Right cardiac atrium (tissue), 5 donors: ENCODE measurements at places on chromosomes 2 and 18. TPM values are rescaled to one million over a fixed set of nuclear protein-coding genes. Genes with fewer than 3 reads are reported as not detected.
A peak's percentile ranks its signal among the peaks of the same experiment; 100 is the strongest.

- DNase-seq = no peak
Observed at GRCh38 chr2:197238043-197238365, 72.6 kb downstream of the ANKRD44 start.

DNA sequence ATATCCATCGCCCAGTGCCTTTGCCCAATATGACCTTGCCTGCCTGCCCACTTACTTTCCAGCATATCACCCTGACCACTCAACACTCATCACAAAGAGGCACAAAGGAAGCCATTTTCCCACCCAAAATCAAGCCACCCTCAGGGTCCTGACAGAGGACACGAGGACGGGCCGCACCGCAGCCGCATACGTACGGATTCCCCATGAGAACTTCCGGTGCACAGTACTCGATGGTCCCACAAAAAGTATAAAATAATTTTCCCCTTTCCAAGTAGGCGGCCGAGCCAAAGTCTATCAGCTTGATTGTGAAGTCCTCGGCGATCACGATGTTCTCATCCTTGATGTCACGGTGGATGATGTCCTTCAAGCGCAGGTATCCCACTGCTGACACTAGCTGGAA is 10.0 kb upstream of the MTERF4 start:
- no peak for DNase-seq

DNA sequence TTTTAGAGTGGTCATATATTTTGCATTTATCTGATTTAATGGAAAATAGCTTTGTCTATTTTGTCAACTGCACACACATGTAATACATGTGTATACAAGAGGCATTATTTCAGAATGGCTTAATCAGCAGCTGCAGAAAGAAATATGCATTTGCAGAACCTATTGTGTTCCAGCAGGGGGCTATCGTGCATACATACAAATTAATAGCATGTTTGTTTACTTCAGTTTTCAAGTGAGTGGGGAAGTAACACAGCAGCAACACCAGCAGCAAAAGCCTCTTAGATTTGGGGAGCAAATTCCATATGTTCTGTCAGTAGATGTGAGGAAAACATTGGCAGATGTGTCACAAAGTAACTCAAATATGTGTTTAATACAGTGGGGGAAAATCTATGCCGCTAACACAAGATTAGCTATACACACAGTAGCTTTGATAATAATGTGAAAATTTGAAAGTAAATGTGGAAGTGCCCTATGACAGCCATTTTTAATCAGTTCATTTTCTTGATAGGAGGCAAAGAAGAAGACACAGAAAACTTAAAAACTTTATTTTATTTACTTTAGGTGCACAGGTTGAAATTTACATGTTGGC is 218.1 kb downstream of the WDR7 start:
- no peak for DNase-seq

DNA sequence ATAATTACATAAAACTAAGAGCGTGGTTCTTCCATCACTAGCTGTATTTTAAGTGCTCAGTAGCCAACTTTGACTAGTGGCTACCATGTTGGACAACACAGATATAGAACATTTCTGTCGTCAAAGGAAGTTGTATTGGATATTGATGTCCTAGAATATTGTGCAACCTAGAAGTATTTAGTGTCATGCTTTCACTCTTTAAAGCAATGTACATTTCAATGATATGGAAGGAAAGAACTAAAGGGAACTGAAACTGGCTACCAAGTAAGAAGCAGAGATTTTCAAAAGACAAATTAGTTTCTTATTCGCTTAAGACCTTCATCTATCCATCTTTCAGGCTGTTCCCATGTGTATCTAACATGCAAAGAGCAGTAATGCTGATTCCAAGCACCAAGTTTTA is 85.4 kb upstream of the EML6 start:
- DNase-seq = no peak

DNA sequence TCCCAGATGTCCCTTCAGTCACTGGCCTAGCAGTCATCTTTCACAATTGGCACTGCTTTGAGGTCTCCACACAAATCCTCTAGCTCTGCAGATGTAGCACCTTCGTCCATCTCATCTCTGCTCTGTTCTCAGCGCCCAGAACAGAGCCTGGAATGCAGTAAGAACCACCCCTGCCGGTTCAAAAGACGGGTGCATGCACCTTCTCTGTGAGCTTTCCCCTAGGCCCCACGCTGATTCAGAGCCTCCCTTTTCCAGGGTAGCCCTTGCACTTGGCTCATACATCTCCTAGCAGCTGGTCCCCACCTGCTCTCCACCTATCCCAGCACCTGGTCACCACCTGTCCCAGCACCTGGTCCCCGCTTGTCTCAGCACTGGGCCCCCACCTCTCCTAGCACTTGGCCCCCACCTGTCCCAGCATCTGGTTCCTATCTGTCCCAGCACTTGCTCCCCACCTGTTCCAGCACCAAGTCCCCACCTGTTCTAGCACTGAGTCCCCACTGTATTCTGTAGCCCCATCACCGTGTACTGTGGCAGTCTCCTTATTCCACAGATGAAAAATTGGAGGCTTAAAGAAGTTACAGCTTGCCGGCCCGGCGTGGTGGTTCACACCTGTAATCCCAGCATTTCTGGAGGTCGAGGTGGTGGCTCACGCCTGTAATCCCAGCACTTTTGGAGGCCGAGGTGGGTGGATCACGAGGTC is 4.7 kb upstream of the KCNF1 start:
- no peak for DNase-seq

DNA sequence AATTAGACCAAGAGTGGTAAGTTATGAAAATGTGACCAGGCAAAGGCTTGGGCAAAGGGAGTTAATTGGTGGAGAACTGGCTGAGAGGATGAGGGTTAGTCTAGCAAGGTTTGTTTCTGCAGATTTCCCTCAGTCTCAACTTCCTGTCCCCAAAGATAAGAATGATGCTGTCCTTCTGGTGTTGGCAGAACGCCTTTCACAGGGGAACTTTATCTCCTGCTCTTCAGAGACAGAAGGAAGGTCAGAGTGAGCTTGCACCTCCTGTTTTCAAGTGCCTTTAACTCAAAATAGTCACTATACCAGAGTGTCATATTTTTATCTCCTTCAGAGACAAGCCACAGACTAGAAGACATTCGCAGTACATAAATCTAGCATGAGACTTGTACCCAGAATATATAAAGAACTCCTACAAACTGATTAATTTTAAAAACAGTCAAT is 95.7 kb downstream of the TEX51 start:
- DNase-seq = no peak

Gene C2orf15
- not detected for total RNA-seq

Gene KCNF1
- total RNA-seq = 0.51 TPM

GRCh38 chr2:60512062-60512622 is 41.3 kb downstream of the BCL11A start:
- DNase-seq = no peak

GRCh38 chr2:66433945-66434678 is 813 bp upstream of the MEIS1 start:
- DNase-seq = peak; percentile 50

DNA sequence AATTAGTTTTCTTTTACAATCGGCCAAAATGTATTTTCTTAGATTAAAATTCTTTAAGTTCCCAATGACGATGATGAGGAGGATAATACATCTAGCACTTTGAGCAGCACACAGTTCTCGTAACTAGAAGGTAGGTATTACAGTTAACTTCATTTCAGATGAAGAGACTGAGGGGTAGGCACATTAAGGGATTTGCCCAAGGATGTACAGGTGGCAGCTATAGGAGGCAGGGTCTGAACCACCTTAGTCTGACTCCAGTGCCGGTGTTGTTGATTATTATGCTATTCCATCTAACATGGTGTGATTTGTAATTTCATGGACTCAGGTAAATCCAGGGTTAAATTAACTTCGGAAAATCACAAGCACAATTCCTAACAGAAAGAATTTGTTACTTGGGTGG is 1.1 kb downstream of the CD28 start:
- DNase-seq = no peak

Gene THSD7B
- 0.19 TPM for total RNA-seq

- DNase-seq = no peak
Observed at GRCh38 chr2:142100139-142100873, 30.5 kb downstream of the LRP1B start.

GRCh38 chr18:43668866-43669265 is 391.6 kb upstream of the SYT4 start:
- DNase-seq = no peak

GRCh38 chr2:232085164-232085563 is 123.7 kb downstream of the DIS3L2 start:
- DNase-seq = no peak

- no peak for DNase-seq
Observed at GRCh38 chr2:204264085-204264553, 281.2 kb upstream of the PARD3B start.

DNA sequence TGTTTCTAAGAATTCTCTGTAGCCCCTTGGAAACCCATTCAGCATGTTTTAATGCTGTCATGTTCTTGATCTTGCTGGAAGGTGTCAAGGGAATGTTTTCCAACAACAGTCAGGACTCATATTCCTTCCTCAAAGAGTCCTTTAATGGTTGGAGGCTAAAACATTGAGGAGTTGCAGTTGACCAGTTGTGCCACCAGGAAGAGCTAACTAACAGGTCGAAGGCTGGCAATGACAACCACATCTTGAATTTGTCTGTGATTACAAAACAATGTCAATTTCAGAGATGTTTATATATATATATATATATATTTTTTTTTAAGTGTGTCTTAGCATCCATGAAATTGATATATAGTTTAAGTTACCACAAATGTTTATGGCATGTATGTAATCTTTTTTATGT is 151.5 kb downstream of the INO80D start:
- no peak for DNase-seq

DNA sequence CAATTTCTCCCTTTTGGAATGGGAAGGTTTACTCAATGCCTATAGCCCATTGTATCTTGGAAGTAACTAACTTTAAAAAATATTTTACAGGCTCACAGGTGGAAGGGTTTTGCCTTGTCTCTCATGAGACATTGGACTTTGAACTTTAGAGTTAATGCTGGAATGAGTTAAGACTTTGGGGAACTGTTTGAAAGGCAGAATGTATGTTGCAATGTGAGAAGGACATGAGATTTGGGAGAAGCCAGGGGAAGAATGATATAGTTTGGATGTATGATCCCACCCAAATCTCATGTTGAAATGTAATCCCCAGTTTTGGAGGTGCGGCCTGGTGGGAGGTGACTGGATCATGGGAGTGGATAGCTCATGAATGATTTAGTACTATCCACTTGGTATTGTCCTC is 17.5 kb upstream of the TBC1D8 start:
- DNase-seq = no peak

DNA sequence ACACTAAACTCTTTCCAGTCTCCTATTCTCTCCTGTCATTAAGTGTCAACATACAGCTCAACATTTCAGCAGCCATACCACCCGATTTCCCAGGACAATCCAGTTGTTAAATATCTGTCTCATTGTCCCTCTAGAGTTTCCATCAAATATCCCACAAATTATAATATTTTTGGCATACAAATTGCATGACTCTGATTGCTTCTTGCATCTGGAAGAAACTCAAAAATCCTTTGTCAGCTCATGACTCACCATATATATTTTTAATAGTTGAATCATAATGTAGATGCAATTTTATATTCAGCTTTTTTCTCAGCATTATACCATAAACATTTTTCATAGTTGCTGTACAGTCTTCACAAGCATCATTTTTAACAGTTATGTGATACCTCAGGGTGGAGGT is 7.2 kb downstream of the SLC30A3 start:
- DNase-seq = no peak

- no peak for DNase-seq
Observed at GRCh38 chr2:152542337-152542994, 174.8 kb downstream of the PRPF40A start.

DNA sequence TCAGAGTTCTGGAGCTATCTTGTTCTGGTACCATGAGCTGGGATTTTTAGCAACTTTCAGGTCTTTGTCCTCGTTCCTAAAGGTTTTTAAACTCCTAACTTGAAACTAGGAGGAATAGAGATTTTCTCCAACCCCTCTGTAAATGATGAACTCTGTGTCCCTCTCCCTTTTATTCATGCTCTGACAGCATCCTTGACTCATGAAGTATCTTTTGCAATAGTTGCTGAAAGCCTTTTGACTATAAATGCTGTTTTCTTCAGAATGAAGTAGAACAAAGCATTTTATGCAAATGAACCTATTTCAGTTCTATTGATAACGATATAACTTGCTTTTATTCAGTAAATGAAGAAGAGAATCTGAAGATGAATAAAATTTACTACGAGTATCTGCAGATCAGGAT is 17.0 kb upstream of the MAPRE2 start:
- DNase-seq = no peak

GRCh38 chr2:233060980-233061590 is 943 bp downstream of the INPP5D start:
- DNase-seq = no peak

Gene ERICH2
- 5.2 TPM for total RNA-seq

- no peak for DNase-seq
Observed at GRCh38 chr2:10441948-10442347, 6.2 kb downstream of the ODC1 start.

GRCh38 chr2:196289000-196289399 is 117.6 kb upstream of the STK17B start:
- no peak for DNase-seq

DNA sequence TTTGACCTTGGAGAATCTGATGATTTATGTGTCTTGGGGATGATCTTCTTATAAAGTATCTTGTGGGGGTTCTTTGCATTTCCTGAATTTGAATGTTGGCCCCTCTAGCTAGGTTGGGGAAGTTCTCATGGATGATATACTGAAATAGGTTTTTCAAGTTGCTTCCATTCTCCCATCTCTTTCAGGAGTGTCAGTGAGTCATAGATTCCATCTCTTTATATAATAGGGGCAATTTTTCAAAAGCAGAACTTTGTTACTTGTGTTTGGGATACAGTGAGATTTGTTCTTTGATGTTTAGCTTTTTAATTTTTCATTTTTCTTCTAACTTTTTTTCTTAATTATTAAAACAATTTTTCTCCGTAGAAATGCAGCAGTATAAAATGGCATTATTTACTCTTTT is 19.4 kb downstream of the TMEM87B start:
- DNase-seq = no peak

Gene MPHOSPH10
- 22.1 TPM for total RNA-seq

GRCh38 chr18:71329563-71329962 is 1040.7 kb downstream of the SOCS6 start:
- DNase-seq = no peak

DNA sequence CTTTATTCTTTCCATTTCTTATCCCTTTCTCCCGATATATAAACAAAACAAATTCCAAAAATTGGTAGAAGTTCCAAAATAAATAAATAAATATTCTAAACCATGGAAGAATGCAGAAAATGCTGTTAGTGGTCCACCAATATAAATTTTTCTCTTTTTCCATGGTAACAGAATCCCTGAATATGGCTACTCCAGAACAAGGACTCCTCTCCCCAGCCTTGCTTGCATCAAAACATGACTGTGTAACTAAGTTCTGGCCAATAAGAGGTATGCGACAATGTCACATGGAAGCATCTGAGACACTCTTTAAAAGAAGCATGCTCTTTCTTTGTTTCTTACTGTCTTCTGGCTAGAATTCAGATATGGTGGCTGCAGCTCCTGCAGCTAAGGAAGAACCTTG is 325.1 kb upstream of the TANK start:
- no peak for DNase-seq

- no peak for DNase-seq
Observed at GRCh38 chr2:209726311-209726710, 45.3 kb upstream of the UNC80 start.
